ENCODE measurements at places on chromosomes 4 and X.

DNA sequence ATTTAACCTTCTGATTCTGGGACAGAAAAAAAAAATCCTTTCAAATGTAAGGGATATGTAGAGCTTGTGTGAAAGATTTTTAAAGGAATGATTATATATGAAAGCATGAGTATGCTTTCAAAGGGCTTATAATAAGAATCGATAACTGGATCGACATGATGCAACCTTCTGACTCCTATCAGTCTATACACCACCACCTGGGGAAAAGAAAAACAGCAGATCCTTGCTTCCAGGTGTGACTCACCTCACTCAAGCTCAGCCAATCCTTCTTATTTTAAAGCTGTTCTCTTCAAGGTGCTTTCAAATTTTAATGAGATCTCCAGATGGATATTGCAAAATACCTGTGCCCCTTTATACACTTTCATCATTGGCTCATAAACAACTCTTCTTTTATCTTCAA is 102.1 kb upstream of the EDNRA start:
- DNase-seq: no peak

DNA sequence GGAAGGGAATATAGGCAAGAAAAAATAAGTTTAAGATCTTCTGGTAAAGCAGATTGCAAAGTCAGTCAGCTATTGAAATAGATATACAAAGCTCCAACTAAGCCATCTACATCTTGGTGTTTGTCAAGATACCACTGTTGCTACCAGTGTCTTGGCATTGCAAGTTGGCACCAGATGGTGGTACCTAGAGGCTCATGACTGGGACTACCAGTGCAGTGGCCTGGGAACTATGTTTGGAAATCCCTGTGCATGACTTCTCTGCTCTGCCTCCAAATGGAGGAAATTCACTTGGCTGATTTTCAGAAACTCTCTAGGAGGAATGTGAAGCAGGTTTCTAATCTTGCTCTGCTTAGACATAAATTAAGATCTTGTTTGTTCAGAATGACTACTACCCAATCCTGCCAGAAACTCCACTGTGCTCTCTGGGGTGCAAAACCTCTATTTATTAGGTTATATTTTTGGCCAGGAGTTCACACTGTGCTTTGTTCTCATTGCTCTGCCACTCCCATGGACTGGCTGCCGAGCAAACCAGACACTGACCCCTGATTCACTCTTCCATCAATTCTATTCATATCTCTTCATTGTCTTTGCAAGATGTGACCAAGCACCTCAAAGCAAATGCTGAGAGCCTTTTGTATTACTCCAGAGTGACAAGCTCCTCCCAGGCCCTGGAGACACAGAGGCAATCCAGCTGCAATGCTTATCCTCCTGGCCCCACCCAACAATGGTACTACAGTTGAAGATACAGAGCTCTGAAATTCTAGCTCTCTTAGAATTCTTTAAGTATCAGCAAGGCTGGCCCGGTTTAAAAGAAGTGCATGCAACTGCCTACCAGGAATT is 272.3 kb upstream of the FGF16 start:
- DNase-seq: no peak

DNA sequence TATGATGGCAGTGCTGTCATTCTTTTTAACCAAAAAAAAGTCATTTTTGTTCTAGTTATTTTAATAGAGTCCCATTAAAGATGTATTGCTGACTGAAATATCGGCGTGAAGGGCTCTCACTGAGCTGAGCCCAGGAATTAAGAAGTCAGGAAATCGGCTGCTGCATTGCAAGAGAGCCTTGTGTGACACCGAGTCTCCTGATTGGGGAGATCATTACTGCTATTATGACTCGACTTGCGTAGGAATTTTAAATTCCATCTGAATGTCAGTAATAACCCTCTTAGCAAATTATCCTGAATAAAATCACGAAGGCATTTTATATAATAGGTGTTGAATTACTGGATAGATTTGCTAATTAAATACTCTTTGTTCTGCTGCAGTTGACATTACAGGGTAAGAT is 111.5 kb downstream of the POLA1 start:
- no peak for DNase-seq

DNA sequence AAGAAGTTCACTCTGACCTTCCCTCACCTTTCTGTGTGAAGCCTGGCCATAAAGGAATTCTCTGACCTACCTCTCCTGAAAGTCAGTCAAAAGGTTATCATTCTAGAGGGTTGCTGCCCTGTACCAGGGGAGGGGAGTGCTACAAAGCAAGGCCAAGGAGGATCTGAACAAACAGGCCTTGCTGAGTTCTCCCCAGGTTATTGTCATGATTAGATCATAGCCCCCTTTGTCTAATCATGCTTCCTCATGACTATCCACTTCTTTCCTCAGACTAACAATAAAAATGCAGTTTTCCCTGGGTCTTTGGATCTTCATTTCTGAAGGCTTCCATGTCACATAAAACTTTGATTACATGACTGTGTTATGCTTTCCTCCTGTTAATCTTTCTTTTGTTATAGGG is 472.0 kb downstream of the IQCM start:
- no peak for DNase-seq

DNA sequence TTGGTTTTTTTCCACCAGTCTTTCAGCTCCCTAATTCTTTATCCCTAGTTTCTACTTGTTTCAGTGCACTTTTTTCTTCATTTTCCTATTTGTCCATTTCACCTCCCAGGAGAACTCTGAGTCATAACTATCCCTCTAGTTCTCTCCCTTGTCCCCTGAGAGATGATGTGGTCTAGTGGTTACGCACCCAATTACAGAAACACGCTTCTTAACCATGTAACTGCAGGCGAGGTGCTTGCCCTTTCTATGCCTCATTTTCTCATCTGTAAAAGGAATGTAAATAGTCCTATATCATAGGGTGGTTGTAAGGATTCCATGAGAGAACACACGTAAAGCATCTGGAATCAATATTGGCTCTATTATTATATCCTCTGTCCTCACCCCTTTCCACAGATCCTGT is 8.8 kb upstream of the GRPR start:
- DNase-seq: no peak

GRCh38 chr4:17823871-17824669 is 13.3 kb downstream of the NCAPG start:
- no peak for DNase-seq

GRCh38 chr4:26330186-26330787 is 9.5 kb downstream of the RBPJ start:
- DNase-seq: peak; percentile 78

DNA sequence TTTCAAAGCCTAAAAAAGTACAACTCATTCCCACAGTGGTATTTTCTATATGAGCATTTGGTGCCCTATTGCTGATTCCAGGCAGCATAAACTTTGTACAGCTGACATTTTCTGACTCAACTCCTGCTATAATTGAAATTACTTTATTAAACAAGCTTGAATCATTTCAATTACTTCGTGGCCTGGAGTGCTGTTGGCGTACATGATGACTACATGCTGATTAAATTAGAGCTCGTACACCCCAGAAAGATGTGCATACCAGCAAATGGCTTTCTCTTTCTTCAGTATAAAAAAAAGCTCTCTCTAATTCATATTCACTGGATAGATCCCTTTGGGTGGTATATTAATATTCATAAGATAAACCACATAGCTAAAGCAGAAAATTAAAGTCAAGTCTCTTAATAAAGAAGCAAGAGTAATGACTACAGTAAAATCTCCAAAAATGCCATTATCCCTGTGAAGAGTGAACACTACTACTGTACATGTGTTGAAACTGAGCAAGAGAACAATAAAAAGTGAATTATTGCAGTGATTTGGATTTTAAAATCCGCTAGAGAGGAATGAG is 245.0 kb upstream of the IGFBP7 start:
- no peak for DNase-seq

- DNase-seq: no peak
Observed at GRCh38 chr4:173500841-173501591, 29.0 kb downstream of the HAND2 start.

- peak; percentile 86 for DNase-seq
Observed at GRCh38 chr4:174522183-174523024, at the start of gene HPGD. HPGD (minus strand) TSS chr4:174522488; CDS start chr4:174522451, 37 bp downstream.

DNA sequence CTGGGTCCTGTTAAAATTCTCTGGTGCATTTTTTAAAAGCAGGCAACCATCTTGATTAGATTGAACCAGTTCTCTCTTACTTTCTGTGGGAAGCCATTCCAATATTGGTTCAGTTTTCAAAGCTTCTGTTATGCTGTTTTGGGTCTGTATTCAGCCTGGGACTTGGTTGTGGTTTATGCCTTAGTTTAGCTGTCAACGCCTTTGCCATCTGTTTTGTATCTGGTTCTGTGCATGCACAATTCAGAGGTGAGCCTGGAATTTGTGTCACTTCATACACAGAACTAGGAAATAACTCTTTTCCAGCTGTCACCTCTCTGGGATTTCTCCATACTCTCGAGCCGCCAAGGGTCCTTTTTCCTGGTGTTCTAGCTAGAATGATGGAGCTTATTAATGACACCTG is 46.2 kb downstream of the STAP1 start:
- DNase-seq: no peak

DNA sequence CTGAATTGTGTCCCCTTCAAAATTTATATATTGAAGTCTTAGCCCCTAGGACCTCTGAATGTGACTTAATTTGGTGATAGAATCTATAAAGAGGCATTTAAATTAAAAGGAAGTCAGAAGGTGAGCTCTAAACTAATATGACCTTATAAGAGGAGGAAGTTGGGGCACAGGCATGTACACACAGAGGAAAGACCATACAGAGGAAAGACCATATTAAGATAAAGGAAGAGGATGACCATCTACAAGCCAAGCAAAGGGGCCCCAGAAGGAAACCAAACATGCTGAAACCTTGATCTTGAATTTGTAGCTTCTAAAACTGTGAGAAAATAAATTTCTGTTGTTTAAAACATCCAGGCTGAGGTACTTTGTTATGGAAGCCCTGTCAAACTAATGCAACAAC is 26.9 kb upstream of the CYBB start:
- no peak for DNase-seq

DNA sequence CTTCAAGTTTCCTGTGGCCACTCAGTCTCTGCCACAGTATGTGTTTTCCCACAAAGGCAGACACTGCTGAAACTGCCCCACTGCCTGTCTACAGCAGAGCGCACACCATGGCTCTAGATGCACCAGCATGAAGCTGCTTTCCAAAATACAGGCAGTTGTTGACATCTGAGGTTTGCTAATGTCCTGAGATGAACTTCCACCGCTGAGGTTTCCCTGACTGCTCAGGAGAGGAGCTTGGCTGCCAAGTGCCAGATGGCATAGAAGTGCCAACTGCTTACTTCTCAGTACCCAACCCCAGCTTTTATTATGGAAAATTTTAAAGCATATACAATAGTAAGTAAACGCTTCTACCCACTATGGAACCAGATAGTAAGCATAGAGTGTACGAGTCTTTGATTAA is 61.0 kb upstream of the EXOC1L start:
- no peak for DNase-seq

DNA sequence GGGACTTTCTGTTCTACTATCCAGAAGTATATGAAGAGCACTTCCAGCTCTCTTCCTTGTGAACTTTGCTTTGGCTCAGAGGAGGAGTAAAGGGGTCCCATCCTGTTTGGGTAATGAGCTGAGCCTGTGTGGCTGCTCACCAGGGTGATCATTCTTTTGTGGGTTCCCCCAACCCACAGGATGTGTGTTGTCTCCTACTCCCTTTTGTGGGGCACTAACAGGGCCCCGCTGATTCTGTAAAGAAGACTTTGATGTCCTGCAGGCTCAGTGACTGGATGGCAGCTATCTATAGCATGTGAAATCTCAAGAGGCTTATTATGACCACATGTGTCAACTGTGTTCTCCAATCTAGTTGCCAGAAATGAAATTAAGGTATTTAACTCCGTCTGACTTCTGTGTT is 40.8 kb downstream of the ZNF518B start:
- DNase-seq: no peak

DNA sequence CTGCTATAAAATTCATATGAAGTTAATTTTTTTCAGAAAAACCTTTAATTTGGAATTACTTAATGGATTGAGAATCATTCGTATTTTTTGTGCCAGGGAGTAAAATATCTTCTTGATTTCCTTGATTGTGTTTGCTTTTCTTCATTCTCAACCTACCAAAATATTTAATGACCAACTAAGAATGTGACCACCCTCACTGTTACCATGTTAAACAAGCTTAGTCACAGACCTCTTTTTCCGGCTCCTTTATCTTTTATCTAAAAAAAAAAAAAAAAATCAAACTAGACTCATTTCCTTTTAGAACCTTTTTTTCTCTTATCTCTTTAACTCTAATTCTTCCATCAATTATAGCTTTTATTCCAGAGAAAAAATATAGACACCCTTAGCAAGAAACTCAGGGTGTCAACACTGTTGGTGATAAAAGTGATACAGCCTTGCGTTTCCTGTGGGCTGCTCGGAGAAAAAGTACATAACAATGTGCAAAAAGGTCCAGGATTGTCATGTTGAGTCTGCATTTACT is 20.6 kb upstream of the HPGDS start:
- DNase-seq: no peak

Data from hepatocyte (in vitro differentiated cells).